ENCODE measurements at places on chromosomes 1 and 21.

GRCh38 chr1:156198831-156199349 is 5.0 kb downstream of the SLC25A44 start:
- peak; percentile 79 for DNase-seq

DNA sequence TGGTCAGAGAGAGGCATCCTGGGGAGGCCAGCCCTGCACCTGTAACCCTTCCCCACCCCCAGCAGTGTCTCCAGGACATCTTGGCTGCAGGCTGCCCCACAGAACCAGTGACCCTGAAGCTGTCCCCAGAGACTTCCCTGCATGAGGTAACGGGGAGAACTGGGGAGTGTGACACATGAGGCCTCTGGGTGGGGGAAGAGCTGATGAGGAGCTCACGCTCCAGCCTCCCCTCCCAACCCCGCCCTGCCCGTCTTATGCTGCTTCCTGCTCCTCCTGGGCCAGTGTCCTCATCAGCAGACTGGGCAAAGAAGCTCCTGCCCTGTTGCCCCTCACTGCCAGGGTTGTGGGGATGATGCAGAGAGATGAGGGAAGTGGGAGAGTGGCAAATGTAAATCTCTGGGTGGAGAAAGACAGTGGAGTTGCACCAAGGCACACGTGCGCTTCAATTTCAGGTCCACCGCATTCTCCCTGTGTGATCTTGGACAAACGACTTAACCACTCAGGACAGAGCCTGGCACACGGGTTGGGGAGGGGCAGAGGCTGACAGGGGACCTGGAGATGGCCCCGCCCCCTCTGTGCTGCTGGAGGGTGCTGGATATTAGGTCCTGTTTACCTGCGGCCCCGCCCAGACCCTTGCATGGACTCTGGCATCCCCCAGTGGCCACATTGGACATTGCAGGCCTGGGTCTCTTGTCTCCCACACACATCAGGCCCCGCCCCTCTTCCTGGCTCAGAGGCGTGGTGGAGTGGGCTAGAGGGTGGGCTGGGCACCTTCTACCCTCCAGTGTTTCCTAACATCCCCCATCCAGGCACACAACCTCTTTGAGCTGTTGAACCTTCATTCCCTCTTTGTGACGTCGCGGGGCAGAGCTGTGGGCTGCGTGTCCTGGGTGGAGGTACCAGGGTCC is 12.3 kb downstream of the CLCNKB start:
- peak; percentile 77 for DNase-seq

- DNase-seq, result no peak
Measured at GRCh38 chr1:222889440-222889839, 74.6 kb downstream of the DISP1 start.

- no peak for DNase-seq
Measured at GRCh38 chr1:233114159-233114558, 163.7 kb downstream of the NTPCR start.

DNA sequence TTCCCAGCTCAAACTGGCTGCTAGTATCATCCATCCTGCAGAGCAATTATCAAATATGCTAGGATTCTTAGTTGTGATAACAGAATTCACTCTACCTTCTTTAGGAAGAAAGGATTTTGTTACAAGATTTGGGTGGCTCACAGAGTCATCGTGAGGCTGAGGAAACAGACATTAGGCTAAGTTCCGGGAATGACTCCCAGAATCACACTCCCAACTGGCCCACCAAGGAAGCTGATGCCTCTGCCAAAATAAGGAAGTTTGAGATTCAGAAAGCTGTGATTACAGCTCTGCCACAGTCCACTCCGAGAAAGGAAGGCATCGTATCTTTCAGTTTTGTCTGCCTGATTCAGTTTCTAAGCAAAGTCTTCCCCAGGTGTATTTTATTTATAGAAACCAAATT is 50.6 kb upstream of the LYPLAL1 start:
- DNase-seq, result no peak

- DNase-seq, result no peak
Measured at GRCh38 chr1:184419350-184420161, 32.7 kb downstream of the C1orf21 start.

- DNase-seq, result no peak
Measured at GRCh38 chr1:36503159-36503558, 20.4 kb upstream of the CSF3R start.

DNA sequence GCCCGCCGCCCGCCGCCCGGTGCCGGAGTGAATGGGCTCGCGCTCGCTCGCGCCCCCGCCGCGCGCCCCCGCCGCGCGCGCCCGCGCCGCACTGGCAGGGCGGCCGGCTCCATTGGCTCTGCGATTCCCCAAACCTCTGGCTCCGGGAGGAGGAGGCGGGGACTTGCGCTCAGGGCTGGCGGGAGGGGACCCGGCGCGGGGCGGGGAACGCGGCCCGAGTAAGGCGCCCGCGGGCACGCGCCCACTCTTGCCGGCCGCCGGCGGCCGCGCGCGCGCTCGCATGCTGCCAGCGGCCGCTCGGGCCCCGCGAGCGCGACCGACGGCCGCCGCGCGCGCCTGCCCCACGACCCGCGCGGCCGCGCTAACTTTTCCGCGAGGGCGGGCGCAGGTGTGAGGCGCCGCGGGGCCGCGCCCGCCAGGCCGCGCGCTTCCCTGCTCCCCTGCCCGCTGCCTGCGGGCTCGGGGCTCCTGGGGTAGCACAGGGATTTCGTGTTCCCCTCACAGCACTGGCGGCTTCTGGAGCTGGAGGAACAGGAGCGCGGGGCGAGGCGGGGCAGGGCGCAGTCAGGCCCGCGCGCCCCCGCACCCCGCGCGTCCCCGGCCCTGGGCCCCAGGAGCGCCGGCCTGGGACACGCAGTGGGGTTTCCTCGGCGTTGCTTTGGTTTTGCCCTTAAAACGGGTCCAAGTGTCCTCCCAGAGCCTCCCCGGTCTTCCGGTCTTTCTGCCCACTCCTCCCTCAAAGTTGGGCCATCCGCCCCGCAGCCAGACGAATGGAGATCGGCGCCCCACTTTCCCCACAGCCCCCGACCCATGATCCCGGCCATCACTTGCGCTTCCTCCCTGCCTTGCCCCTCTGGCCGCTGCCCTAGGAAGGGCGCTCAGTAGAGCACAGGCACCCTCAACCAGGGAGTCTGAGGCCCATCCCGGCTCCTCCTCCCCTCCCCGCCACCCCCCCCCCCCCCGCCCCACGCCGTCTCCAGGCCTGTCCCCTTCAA is 101.5 kb downstream of the CASZ1 start:
- peak; percentile 68 for DNase-seq

DNA sequence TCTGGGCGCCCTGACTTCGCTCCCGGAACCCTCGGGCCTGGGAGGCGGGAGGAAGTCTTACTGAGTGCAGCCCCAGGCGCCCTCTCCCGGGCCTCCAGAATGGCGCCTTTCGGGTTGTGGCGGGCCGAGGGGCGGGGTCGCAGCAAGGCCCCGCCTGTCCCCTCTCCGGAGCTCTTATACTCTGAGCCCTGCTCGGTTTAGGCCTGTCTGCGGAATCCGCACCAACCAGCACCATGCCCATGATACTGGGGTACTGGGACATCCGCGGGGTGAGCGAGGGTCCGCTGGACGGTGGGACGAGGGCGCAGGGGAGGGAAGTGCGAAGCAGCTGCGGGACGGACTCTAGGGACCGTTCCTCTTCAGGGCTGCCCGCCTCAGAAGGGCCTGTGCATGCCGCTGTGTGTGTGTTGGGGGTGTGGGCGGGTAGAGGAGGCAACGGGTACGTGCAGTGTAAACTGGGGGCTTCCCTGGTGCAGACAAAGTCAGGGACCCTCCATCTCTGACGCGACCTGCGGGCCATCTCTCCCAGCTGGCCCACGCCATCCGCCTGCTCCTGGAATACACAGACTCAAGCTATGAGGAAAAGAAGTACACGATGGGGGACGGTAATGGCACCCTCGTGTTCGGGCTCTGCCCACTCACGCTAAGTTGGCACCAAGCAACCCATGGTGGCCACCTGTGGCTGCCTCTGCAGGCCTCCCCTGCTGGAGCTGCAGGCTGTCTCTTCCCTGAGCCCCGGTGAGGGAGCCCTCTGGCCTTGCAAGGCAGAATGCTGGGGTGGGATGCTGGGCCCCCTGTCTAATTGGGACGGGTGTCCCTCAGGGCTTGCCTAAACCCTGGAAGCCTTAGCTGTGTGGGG is at the start of gene GSTM1:
GSTM1 (plus strand) TSS at position 177 of the 859 bp plus-strand sequence; CDS start at position 234, 57 bp downstream.
- DNase-seq, result peak; percentile 87

GRCh38 chr1:33560680-33561079 is 88.2 kb downstream of the ZSCAN20 start:
- no peak for DNase-seq

GRCh38 chr1:215911406-215911968 is 344.4 kb downstream of the KCTD3 start:
- no peak for DNase-seq

DNA sequence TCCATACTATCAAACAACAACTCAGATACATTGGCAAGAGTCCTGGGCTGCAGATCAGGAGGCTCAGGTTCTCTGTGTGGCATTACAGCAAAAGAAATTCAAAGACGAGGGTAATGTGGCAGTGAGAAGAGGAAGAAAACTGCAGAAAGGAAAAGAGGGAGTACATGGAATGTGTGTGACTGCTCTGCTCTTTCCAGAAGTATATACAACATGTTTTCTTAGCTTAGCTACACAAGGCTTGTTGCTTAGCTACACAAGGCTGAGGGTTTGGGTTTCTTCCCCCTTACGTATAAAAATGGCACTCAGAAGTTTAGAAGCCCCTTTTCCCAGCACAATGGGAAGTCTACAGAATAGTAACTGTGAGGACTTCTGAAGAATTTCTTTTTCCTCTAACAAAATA is 86.0 kb downstream of the PRRX1 start:
- no peak for DNase-seq
